HL-60 (cell line): ENCODE measurements at places on chromosomes 11 and 22.

DNA sequence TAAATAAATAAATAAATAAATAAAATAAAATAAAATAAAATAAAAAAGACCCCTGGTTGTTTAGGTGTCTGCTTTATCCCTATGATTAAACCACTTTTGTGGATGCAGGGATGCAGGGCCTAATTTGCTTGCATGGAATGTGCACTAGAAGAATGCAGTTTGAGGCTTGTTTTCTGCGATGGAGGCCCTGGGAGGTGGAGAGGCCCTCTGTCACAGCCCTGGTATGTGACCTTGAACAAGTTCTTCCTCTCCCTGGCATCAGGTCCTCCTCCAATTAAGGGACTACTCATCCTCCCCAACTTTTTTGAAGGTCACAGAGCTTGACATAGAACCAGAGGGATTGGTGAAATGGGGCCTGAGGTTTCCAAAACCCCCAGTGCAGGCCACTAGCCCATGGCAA lies 22.7 kb downstream of the KCNJ4 start:
- DNase-seq: no peak

DNA sequence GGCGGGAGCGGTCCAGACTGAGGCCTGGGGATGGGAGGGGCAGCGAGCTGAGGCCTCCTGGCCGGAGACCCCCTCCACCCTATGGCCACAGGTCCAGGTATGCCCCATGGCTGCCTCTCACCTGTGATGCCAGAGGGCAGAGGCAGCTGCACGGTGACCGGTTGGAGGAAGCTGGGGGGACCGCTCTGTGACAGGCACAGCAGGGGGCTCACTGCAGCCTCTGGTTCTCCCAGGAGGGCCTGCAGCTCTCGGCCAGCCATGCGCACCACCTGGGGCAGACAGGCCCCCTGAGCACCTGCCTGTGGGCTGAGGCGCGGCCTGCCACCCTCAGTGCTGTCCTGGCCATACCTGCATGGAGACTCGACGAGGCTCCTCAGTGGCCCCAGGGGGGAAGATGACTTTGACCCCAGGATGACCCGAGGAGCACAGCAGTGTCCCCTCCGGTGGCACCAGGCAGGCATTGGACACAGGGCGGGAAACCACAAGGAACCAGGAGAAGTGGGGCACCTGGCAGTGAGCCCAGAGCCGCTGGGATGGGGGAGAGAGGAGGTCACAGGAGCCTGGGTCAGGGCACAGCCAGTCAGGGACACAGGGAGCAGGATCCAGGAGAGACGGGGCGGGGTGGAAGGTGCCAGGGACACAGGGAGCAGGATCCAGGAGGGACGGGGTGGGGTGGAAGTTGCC lies 3.2 kb upstream of the SLC25A22 start:
- no peak for DNase-seq

- no peak for DNase-seq
Measured at GRCh38 chr11:75919525-75919924, 104.5 kb downstream of the UVRAG start.

GRCh38 chr11:65781152-65781961 lies 581 bp upstream of the AP5B1 start:
- no peak for DNase-seq

- no peak for DNase-seq
Measured at GRCh38 chr11:69005183-69005630, 7.8 kb downstream of the MRGPRF start.

DNA sequence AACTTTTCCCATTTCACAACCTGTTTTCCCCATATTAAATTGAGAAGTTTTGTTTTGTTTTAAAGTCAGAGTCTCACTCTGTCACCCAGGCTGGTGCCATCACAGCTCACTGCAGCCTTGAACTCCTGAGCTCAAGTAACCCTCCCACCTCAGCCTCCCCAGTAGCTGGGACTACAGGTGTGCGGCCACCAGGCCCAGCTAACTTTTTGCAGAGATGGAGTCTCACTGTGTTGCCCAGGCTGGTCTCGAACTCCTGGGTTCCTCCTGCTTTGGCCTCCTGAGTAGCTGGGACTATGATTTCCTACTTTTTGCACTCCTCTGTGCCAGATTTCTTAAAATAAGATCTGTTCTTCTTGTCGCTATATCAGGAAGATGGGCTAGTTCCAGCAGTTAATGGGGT lies 44.9 kb downstream of the GNB1L start:
- no peak for DNase-seq

GRCh38 chr11:6353367-6353987 lies 33.2 kb upstream of the CAVIN3 start:
- DNase-seq: peak; percentile 20

DNA sequence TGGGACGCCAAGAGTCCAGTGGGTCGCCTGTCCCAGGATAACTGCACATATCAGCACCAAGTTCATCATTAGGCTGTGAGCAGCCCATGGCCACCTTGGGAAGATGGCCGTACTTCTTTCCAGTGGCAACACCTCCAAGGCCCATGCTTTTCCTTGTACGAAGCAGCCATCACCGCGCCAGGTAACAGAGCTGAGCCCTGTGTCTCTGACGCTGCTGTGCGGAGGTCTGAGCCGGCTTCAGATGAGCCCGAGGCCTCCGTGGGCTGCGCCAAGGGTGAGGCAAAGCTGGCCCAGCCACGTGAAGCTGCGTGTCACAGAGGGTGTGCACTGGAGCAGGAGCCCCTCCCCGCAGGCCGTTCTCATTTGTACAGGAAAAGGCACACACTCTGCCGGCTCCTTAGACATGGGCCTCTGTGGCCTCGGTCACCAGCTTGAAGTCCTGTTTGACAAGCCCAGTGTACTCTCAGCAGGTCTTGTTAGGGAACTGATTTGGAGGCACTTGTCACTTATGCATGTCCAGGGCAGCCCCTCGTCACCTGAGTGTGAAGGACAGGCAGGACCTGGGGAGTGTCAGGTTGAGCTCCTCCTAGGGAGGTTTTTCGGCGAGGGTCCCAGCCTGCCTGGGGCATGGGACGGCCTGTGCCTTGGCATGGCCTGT lies 401.5 kb downstream of the TBC1D22A start:
- DNase-seq: no peak

DNA sequence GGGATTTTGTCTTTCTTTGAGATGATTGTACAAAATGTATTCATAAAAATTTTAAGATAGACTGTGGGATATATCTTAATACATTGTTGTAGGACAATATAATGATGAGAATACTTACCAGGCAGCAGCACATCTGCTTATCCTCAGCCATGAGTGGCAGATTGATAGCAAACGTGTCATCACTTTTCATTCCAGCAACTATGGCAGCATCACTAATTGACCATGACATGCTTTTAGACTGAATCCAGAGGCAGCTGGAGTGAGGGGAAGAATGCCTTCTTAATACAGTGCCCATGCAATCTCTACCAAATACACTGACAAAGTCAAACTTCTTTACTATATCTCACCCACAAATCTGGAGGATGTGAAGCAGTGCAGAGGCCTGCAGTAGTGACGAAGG lies 755.2 kb upstream of the RAG2 start:
- no peak for DNase-seq

- no peak for DNase-seq
Measured at GRCh38 chr11:85276332-85276731, 350.8 kb downstream of the DLG2 start.

DNA sequence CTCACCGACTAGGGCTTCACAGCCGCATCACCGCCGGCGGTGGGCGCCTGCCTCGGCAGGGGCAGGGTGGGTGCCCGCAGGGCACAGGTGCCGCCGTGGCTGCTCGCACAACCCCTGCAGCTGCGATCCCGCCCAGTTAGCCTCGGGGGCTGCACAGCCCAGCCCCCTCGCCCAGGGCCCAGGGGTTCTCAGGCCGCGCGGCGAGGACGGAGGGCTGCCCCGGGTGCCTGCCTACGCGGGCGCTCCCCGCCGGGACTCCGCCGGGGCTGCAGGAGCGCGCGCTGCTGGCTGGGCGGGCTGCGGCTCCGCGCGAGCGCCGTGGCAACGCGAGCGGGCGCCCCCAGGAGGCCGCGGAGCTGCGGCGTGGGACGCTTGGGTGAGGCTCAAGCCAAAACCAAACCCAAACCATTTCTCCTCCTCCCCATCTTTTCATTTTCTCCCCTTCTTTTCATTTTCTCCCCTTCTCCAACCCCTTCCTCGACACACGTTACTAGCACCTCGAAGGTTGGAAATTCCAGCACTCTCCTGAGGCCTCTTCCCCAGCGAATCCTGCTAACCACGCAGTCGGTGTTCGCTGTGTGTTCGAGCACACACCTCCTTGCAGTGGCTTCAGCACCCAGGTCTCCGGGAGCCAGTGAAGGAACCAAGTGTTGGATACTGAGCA lies at the start of gene MICAL3:
Gene MICAL3 (minus strand): TSS at position 286 of the 664 bp plus-strand sequence. CDS start 117,749 bp downstream, outside the sequence.
- peak; percentile 18 for DNase-seq

GRCh38 chr22:22789233-22789921 lies 98.2 kb upstream of the IGLL5 start:
- DNase-seq: no peak

DNA sequence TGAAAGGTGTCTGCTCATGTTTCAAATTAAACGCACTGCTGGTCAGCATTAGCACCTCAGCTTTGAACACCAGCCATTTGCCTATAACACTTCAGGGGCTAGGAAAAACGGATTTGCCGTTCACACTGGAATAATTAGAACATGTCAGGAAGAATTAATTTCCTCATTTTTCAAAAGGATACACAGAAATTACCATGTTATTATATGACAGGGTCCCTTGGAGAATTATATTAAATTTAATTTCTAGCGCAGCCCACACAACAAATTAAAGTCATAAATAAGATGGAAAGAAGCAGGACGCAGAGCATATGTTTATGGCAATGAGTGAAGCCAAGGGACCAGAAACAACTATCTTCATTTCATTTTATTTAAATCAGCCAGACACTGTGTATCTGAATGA lies 83.8 kb upstream of the SOX6 start:
- DNase-seq: no peak

DNA sequence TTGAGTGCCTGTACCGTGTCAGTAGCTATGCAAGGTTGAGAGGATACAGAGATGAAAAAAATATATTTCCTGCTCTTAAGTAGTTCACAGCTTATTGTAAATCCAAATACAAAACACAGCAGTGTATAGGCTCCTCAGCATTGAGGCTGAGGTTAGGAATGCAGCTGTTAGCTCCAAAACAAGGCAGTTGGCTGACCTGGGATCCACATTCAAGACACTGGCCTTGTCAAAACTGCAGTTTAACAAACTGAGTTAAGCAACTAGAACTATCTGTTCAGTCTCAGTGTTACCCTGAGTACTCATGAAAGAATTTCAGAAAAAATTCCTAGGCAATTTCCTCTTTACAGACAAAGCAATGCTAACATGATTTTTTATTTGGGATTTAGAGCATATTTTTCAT lies 42.8 kb downstream of the REXO2 start:
- DNase-seq: no peak

- peak; percentile 67 for DNase-seq
Measured at GRCh38 chr11:119709638-119710346, 19.2 kb downstream of the NECTIN1 start.

DNA sequence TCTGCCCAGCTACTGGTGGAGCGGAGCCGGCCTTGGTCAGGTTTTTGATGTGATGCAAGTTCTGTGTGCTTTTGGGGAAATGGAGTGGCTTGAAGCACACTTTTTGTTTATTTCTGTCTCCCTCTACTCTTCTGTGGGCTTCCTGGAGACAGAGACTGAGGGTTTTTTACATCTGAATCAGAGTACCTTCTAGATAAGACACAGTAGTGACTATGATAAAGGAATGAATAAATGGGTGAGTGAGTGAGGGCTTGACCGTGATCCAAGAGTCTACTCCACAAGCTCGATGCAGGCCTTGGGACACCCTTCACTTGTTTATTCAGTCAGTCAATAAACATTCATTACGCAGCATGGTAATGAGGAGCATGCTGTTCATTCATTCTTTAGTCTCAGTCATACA lies 125.7 kb downstream of the PKNOX2 start:
- DNase-seq: no peak

DNA sequence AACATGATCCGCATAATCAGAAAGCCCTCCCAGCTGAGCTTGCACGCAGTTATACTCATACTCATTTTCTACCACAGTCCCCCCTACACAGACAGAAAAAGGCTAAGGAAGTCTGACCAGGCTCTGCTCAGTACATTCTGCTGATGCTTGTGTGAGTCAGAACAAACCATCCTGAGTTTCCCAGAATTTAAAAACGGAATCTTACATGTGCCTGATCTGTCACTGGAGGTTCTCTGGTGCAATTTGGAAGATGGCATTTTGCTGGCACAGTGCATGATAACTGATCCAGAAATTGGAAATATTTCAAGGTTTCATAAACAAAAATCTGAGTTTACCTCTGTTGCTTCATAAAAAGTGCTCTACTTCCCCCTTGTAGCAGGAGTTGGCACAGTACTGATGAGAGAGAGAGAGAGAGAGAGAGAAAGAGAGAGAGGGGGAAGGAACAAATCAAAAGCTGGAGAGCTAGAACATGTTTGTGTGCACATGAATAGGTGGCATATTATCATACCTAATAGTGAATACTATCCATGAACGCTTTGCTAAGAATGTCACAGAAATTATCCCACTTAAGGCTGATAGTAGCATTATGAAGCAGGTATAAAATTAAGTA lies 1085.3 kb downstream of the DLG2 start:
- DNase-seq: no peak

DNA sequence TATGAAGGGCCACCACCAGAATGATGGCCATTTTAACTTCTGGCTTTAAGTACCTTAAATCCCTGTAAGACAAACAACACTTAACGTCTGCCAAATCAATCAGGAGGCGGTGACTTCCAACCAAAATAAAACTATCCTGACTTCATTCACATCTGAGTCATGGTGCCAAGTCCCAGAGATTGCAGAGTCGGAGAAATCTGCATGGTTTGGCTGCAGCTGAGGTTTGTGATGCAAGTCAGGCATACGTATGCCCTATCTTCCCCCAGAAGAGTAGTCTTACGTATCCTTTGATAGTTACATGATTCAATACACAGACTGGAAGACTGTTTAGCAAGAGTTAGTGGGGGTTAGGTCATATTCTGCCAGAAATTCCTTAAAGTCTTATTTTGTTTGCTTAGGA lies 1.7 kb upstream of the GAB2 start:
- DNase-seq: peak; percentile 37

DNA sequence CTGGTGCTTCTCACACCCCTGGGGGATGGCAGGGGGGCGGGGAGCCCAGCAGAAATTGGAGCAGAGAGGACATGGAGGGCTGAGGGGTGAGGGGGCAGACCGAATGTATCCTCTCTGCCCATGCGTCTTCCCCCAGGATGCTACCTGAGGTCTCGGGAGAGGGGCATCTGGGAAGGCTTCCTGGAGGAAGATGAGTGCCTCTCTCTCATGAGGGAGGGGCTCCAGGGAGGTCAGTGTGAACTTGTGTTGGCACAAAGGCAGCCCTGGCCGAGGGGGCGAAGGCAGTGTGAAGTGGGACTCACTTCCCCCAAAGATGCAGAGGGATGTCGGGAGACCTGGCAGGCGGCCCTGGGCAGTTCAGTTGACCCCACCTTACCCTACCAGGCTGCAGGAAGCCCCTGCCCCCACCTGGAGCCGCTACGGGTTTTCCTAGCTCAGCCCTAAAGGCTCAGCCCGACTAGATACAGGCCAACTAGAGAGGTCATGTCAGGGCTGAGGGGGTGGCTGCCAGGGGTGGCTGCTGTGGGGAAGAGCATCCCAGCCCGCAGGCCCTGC lies 10.4 kb downstream of the ASCL2 start:
- no peak for DNase-seq

- DNase-seq: no peak
Measured at GRCh38 chr11:24226606-24227005, 270.2 kb upstream of the LUZP2 start.
